ENCODE measurements at places on chromosomes 5 and 9. TPM values are rescaled to one million over a fixed set of nuclear protein-coding genes. Genes with fewer than 3 reads are reported as not detected.
A peak's percentile ranks its signal among the peaks of the same experiment; 100 is the strongest.

DNA sequence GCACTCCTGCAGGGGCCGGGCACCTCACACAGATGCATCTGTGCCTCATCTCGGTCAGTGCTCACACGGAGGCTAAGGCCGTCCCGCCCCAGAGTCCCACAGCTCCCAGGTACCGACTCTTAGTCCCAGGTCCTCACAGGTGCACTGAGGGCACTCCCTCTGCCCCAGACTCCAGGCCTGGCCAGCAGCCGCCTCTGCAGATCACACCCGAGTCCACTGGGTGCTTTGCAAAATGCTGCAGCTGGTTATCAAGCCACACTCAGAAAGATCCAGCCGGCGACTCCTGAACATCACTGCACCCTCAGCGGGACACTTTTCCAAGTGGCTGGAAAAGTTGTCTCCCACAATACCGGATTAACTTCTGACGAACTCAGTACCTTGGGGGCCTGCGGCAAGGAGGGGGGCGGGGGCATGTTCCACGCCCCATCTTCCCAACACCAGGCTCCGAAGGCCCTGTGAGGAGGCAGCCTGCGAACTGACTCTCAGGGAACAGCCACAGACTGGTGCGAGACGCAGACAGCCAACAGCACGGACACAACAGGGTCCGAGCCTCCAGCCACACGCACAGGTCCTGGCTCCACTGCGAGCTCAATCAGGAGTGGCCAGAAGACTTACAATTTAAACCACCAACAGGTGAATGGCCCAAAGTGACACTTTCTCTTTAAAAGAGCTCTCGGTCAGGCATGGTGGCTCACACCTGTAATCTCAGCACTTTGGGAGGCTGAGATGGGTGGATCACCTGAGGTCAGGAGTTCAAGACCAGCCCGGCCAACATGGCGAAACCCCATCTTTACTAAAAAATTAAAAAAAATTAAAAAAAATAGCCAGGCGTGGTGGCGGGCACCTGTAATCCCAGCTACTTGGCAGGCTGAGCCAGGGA, 4.0 kb downstream of the BRD3 start:
- no peak overlapping the region for H3K4me3 ChIP-seq
- peaks cover 27% of the 10 kb centered on the region for H3K4me1 ChIP-seq
- no peak for DNase-seq
- no peak overlapping the region for H3K27ac ChIP-seq
- peaks cover 2% of the 10 kb centered on the region for H3K36me3 ChIP-seq
- peaks cover 2% of the 10 kb centered on the region for H3K27me3 ChIP-seq

GRCh38 chr9:101691657-101692056, 46.8 kb downstream of the GRIN3A start:
- H3K27ac ChIP-seq = no peak overlapping the region
- no peaks in the 10 kb centered on the region for H3K36me3 ChIP-seq
- H3K4me3 ChIP-seq = no peak overlapping the region
- DNase-seq = no peak
- H3K4me1 ChIP-seq = no peaks in the 10 kb centered on the region

DNA sequence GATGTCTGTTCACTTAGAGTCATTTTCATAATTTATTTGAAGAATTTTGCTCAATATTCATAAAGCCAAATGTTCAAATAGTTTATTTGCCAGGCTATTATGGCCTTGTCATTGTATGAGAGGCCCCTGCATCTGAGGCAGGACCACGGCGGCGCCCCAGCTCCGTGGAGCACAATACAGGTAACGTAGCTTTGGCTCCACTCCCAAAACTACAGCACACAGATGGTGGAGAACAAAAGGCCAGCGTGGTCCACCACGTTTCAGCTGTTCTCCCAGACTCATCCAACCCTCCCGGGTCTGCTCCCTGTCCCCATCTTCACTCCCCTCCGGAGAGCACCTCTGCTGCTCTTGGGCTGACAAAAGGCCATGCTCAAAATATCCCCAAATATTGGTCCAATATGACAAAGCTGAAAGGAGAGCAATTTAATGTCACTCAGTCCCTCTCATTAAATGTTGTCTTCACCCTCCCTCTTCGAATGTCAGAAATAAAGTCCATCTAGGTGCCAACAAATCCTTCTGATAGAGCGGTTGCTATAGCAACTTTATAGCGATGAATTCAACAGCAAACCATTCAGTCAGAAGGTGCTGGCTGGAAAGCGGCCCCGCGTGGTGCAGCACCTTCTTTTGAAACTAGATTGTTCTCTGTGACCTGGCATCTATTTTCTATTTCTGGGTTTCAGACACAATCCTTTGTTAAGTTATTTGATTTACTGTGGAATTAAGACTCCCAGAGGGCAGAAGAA, 504.3 kb downstream of the ARHGEF28 start:
- peaks cover 6% of the 10 kb centered on the region for H3K27me3 ChIP-seq
- no peak overlapping the region for H3K27ac ChIP-seq

- H3K4me3 ChIP-seq = peak overlapping the region; percentile 57
- H3K36me3 ChIP-seq = peaks cover 53% of the 10 kb centered on the region
- peak; percentile 76 for DNase-seq
- no peaks in the 10 kb centered on the region for H3K27me3 ChIP-seq
- peak overlapping the region; percentile 69 for H3K27ac ChIP-seq
Measured at GRCh38 chr9:6894135-6894534, 136.4 kb downstream of the KDM4C start.

DNA sequence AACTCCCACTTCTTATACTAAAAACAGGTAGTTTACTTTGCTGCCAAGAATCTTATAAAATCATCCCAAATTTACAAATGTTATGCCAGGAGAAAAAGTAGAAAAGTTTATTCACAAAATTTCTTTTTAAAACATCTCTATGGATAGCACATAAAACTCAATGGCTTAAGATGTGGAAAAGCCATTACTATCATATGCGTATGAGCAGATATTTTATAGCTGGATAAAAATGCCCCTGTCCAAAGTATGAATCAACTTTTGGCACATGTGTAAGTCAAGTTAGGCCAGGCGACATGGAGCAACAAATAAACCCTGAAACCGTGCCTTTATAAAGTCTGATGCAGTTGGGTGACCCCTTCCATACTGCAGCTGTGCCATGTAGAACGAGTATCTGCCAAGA, 38.6 kb upstream of the FBP1 start:
- H3K4me3 ChIP-seq = no peak overlapping the region
- no peak for DNase-seq
- no peaks in the 10 kb centered on the region for H3K36me3 ChIP-seq
- no peak overlapping the region for H3K27ac ChIP-seq

GRCh38 chr9:138098116-138098907, 220.7 kb downstream of the CACNA1B start:
- H3K27me3 ChIP-seq = no peaks in the 10 kb centered on the region
- DNase-seq = no peak
- H3K36me3 ChIP-seq = no peaks in the 10 kb centered on the region
- no peak overlapping the region for H3K27ac ChIP-seq

- H3K27ac ChIP-seq = peak overlapping the region; percentile 67
- DNase-seq = no peak
- no peak overlapping the region for H3K4me3 ChIP-seq
- H3K4me1 ChIP-seq = peaks cover 20% of the 10 kb centered on the region
Measured at GRCh38 chr5:32129074-32129598, 45.0 kb downstream of the GOLPH3 start.

DNA sequence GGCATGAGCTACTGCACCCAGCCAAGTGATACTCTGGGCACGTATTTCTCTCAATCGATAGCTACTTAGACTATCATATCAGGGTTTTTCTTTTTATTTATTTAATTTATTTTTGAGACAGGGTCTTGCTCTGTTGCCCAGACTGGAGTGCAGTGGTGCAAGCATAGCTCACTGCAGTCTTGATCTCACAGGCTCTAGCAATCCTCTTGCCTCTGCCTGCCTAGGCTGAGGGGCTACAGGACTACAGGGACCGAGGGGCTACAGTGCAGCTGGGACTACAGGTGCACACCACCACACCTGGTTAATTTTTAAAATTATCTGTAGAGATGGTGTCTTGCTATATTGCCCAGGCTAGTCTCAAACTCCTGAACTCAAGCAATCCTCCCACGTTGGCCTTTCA, 20.3 kb upstream of the ANKHD1 start:
- no peak overlapping the region for H3K4me3 ChIP-seq
- H3K4me1 ChIP-seq = peaks cover 11% of the 10 kb centered on the region
- no peak overlapping the region for H3K27ac ChIP-seq

GRCh38 chr5:93022211-93022610, 558.8 kb downstream of the NR2F1-AS1 start:
- H3K36me3 ChIP-seq = no peaks in the 10 kb centered on the region
- H3K27ac ChIP-seq = no peak overlapping the region
- H3K4me3 ChIP-seq = no peak overlapping the region
- no peaks in the 10 kb centered on the region for H3K27me3 ChIP-seq

- no peak overlapping the region for H3K27ac ChIP-seq
- no peaks in the 10 kb centered on the region for H3K4me1 ChIP-seq
- H3K4me3 ChIP-seq = no peak overlapping the region
- H3K27me3 ChIP-seq = peaks cover 68% of the 10 kb centered on the region
Measured at GRCh38 chr5:73307645-73308355, 134.8 kb downstream of the TMEM174 start.

- H3K27ac ChIP-seq = no peak overlapping the region
- H3K4me3 ChIP-seq = peak overlapping the region; percentile 3
- peaks cover 61% of the 10 kb centered on the region for H3K27me3 ChIP-seq
- peaks cover 5% of the 10 kb centered on the region for H3K36me3 ChIP-seq
- DNase-seq = no peak
Measured at GRCh38 chr9:36987891-36988290, 46.2 kb downstream of the PAX5 start.

GRCh38 chr9:98290411-98290810, 35.0 kb upstream of the TBC1D2 start:
- peaks cover 3% of the 10 kb centered on the region for H3K27me3 ChIP-seq
- no peaks in the 10 kb centered on the region for H3K4me1 ChIP-seq
- no peak for DNase-seq
- no peak overlapping the region for H3K27ac ChIP-seq
- H3K36me3 ChIP-seq = no peaks in the 10 kb centered on the region

DNA sequence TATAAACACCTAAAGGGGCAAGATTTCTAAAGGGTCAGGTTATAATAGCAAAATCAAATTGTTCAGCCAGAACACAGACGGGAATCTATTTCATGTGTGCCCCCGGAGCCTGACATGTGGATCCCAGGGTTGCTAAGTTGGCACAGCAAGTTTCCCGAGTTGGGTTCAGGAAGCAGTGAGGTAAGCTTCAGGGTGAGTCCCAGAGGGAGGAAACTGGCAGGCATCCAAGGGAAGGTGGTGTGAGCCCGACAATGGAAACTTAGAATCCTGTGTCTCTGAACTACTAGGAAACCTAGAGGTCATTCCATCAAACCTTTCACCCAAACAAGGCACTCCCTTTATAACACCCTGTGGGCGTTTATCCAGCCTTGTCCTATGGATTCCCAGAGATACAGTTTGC, 98.4 kb downstream of the ADRB2 start:
- H3K4me3 ChIP-seq = no peak overlapping the region
- H3K4me1 ChIP-seq = no peaks in the 10 kb centered on the region
- H3K36me3 ChIP-seq = no peaks in the 10 kb centered on the region
- H3K27me3 ChIP-seq = peaks cover 13% of the 10 kb centered on the region
- H3K27ac ChIP-seq = no peak overlapping the region
- DNase-seq = no peak

GRCh38 chr5:73393611-73394489, 54.7 kb downstream of the FOXD1 start:
- peaks cover 4% of the 10 kb centered on the region for H3K4me1 ChIP-seq
- DNase-seq = no peak
- H3K36me3 ChIP-seq = no peaks in the 10 kb centered on the region
- H3K27ac ChIP-seq = no peak overlapping the region

DNA sequence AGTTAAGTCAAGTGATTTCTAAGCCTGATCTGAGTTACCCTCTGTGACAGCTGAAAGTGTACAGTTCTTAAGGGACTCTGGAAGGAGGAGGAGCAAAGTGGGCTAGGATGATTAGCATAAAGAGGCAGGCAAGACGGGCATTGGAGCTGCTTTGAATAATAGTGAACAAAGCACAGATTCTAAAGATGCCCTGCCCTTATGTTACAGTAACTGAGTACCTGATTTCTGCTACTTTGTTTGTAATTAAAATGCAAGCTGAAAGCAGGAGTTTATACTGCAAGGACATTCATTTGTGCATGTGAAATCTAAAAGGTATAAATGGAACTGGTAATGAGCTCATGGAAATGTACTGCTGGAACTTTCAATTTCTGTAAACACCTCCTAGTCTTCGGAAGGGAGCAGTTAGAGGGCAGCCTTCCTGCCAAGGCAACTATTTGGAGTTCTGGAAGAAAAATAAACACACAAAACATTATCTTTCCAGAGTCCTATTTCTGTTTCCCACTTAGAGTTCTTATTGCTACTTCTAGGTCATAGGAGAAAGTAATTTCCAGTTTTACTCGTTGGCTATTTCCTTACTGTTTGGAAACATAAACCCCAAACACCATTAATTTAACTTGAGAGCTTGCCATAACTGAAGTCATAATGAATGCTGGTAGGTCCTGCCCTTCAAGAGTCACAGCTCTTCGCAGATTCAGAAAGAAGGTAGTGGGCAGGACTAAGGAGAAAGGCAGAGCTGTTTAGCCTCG, at the start of gene RANBP3L:
RANBP3L (minus strand) TSS at position 45 of the 746 bp plus-strand sequence. CDS start 486 bp downstream, outside the sequence.
- H3K4me3 ChIP-seq = no peak within 1 kb of the TSS
- no peak for DNase-seq

GRCh38 chr5:158084292-158084691, 225.3 kb upstream of the CLINT1 start:
- no peaks in the 10 kb centered on the region for H3K4me1 ChIP-seq
- no peak overlapping the region for H3K27ac ChIP-seq
- DNase-seq = no peak

DNA sequence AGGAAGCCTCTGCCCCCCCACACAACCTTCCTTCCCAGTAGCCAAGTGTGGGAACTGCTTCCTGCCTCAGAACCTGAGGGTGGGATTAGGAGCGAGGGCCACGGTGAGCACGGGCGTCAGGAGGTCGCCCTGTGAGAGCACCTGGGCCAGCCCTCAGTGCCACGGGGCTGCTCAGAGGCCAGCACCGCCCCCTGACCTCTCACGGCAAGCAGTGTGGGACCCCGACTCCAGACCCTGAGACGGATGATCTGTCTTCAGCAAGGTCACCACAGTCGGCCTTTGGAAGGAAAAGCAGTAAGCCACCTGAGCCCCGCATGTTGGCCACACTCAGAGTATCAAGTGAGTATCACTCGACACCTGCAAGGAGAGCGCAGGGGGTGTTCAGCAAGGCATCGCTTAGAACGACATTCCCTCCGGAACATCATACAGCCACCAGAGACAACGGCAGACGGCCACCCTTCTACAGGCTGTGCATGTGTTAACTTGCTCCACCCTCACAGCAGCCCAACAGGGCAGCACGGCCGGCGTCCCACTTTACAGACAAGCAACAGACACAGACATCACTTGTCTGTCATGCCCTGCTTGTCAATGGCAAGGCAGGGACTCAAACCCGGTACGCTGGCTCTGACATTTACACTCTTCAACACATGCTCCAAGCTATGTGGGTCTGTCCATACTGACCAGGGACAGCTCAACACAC, 50.2 kb downstream of the IPPK start:
- DNase-seq = no peak
- no peak overlapping the region for H3K27ac ChIP-seq
- H3K36me3 ChIP-seq = peaks cover 28% of the 10 kb centered on the region
- H3K4me3 ChIP-seq = no peak overlapping the region
- H3K4me1 ChIP-seq = no peaks in the 10 kb centered on the region

- peaks cover 37% of the 10 kb centered on the region for H3K36me3 ChIP-seq
- H3K27ac ChIP-seq = no peak overlapping the region
- H3K4me1 ChIP-seq = peaks cover 16% of the 10 kb centered on the region
- H3K4me3 ChIP-seq = no peak overlapping the region
- H3K27me3 ChIP-seq = no peaks in the 10 kb centered on the region
Measured at GRCh38 chr9:37899041-37899440, 4.9 kb downstream of the SLC25A51 start.

ITK gene
- total RNA-seq = 237 TPM

PLEKHG4B gene
- not detected for total RNA-seq

CCDC171 gene
- total RNA-seq = 1.6 TPM

PTGS1 gene
- total RNA-seq = 0.28 TPM

DNM1 gene
- 1.5 TPM for total RNA-seq

S1PR3 gene
- total RNA-seq = 3.4 TPM

PCDHA1 gene
- not detected for total RNA-seq

MLANA gene
- not detected for total RNA-seq

Data from activated CD4-positive, alpha-beta T cell treated with anti-CD3 and anti-CD28 coated beads, Interleukin-2, amount 10 ng/mL, durations not matched to agents 24 days and 14 days (primary cell).